ENCODE measurements at places on chromosomes 4 and X.

GRCh38 chr4:15444879-15445547 lies 17.2 kb downstream of the C1QTNF7 start:
- DNase-seq: no peak

DNA sequence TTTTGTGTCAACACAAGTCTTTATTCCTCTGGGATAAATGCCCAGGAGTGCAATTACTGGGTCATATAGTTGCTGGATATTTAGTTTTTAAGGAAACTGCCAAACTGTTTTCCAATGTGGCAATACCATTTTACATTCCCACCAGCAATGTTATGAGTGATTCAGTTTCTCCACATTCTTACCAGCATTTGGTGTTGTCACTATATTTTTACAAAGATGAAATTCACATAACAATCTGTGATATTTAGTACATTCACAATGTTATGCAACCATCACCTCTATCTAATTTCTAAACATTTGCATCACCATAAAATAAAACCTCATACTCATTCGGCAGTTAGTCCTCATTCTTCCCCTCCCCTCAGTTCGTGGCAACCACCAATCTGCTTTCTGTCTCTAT lies 75.0 kb downstream of the MAMLD1 start:
- no peak for DNase-seq

DNA sequence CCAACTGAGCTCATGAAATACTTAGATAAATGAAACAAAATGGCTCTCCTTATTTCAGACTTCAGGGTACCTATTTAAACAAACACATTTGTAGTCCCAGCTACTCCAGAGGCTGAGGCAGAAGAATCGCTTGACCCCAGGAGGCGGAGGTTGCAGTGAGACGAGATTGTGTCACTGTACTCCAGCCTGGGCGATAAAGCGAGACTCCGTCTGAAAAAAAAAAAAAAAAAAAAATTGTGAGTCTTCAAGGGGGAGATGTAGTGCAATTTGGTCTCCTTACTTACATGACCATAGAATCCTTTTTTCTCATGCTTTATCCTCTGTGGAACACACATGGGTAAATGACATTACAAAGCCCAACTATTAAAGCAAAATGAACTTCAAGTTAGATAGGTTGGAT lies 2.3 kb upstream of the ADAMTS3 start:
- no peak for DNase-seq

DNA sequence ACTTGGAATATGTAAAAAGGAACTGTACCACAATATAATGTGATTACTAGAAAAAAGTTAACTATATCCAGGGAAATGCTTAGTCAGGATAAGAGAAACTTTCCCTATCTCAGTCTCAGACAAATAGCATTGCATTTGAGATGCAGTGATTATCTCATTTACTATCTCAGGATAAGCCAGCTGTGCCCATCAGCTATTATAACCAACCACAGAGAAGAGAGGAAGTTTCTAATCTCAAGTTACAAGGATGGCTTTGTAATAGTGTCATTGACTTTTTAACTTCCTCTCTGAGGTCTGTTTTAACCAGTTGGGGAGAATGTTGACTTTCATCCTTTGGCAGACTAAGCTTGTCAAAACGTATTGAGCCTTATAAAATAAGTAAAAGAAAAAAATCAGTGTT lies 56.5 kb downstream of the SNX25 start:
- no peak for DNase-seq

GRCh38 chrX:128992107-128992971 lies 531.0 kb downstream of the SMARCA1 start:
- peak; percentile 28 for DNase-seq

- no peak for DNase-seq
Measured at GRCh38 chr4:73895201-73896175, 26.3 kb downstream of the CXCL1 start.

- no peak for DNase-seq
Measured at GRCh38 chrX:109535578-109535977, 1.1 kb upstream of the NXT2 start.

- no peak for DNase-seq
Measured at GRCh38 chr4:9812501-9813340, 31.3 kb downstream of the DRD5 start.

DNA sequence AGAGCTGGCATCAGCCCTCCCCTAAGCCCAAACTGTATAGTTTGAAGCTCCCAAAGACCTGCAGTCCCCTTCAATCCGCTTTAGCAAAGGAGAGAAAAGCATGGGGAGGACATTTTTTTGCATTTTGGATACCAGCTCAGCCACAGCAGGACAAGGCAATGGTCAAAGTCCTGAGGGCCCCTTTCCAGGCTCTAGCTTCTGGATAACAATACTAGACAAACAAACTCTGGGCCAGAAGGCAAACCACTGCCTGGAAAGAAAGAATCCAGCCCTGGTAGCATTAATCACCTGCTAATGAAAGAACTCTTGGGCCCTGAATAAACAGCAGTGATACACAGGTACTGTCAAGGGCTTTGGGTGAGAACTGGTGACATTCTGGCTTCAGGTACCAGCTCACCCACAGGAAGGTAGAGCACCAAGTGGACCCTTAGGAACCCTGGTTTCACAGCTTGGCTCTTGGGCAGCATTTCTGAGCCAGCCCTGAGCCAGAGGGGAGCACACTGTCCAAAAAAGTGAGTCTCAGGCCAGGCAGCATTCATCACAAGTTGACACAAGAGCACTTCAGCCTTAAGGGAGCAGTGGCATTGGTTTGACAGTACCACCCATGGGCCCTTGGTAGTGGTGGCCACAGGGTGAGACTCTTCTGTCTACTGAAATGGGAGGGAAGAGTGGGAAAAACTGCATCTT lies 62.5 kb downstream of the SPIN3 start:
- no peak for DNase-seq

GRCh38 chrX:47264483-47265173 lies 31.8 kb downstream of the USP11 start:
- no peak for DNase-seq

DNA sequence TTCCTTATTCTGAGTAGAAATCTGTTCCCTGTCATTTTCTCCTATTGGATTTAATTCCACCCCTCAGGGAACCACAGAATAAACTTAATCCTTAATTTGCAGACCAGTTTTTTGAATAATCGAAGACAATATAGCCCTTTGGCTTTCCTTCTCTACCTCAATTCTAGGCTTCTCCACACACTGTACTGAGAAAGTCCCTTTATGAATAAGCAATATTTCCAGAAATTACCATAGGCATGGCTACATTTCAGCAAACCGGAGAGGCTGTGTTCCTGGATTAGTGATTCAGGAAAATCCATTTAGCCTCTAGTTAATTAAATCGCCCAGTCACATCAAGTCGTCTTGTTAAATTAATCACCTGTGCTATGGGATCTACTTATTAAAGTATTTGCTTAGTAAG lies 125.1 kb downstream of the ANAPC4 start:
- DNase-seq: no peak

DNA sequence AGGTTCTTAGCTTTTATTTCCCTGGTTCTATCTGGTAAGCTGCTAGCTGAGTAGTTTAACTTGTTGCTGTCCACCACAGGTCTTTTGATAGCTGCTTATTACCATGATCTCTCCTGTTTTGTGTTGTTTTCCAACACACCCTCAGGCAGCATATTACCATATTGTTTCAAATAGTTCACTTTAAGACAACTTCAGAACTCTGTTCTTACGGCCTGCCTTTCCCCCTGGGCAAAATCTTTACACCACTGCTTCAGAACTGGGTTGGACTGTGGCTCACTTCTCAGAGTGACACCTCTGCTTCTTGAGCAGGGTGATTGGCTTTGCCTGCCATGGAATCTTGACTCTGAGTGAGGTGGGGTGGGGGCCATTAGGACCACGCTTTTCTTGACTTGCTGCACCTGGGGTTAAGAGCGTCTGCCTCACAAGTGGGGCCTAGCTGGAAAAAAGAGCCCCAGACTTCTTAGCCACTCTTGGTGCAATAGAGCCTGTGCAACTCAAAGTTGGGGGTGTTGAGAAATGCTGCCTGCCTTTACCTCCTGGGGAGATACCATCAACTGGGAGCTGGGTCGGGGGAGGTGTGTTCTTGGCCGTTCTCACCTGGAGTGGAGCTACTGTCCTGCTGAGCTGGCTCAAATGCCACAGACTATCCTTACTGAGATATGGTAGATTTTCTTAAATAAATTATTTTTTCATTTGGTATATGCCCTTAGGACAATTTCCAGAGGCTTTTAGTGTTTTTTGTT lies 23.4 kb downstream of the USP9X start:
- peak; percentile 34 for DNase-seq

GRCh38 chrX:10633722-10634121 lies 13.3 kb upstream of the MID1 start:
- peak; percentile 86 for DNase-seq

DNA sequence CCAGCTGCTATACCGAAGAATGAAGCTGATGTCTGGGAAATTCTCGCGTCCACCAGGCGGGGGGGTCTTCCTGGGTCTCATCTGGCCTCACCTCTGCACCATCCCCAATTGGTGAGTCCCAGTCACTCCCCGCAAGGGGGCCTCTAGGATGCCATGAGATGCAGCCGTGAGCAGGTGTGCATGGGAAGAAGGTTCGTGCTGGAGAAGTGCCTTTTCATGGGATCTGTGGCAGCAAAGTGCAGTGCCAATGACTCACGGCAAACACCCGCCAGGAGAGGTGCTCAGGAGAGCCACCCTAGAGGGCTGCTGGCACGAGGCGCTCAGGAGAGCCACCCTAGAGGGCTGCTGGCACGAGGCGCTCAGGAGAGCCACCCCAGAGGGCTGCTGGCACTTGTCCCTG lies 55.1 kb downstream of the CPZ start:
- DNase-seq: no peak

DNA sequence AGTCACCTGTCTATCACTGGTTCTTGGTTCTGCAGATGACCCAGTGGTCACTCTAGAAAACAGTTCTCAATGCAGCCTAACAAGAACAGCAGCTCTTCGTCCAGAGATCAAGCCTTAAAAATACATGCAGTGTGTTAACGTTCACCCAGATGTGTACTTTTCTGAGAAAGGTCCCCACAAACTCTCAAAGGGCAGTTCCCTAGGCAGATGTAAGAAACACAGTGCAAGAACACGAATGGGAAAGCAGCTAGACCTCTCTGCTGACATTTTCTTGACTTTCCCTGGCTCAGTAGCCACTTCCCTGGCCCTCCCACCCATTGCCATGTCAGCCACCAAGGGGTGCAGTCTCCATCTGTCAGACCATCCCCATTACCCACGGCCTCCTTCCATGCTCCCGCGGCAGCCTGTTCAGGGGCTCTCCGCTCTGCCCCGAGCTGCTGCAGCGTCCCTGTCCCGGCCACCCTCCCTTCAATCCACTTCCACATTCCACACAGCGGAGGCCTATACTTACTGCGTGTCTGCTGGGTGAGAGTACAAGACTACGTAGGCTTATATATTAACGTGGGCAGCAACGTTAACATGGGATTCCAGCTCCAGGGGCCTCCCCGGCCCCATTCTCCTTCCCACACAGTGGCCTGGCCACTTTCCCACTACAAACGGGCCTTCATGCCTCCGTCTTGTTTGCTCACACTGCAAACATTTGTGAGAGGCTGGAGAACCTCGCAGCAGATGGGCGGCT lies 34.3 kb downstream of the IRF2 start:
- no peak for DNase-seq

DNA sequence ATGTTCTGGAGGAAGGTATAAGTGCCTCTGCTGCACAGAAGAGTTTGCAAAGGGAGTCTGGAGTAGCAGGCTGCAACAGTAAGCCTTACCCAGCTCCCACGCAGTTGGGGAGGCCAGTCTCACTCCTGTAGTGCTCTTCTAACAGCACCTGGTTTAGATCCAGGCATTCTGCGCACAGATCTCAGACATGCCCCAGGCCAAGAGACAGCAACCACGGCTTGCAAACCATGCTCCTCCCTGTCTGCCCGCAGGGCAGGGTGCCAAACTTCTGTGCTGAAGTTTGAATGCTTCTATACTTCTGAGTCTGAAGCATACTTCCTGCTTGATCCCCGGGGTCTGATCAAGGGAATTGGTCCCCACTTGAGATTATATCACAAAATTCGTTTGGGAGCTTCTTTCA lies 106.3 kb downstream of the LINC00632 start:
- DNase-seq: peak; percentile 27

DNA sequence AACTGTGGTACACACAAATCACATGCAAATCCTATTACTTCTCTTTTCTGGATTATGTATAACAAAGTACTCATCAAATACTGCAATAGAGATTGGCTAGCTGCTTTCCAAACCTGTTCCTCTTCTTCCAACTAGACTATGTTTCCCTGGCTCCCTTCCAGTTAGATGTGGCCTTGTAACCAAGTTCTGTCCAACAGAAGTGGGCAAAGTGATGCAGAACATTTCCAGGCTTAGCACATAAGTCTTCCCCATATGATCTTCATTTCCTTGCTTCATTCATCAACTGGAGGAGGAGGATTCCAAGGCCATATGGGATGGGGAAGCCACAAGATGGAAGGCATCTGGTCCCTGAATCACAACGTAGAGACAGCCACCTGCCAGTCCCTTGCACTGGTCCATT lies 8.0 kb downstream of the SLC9A7 start:
- no peak for DNase-seq

DNA sequence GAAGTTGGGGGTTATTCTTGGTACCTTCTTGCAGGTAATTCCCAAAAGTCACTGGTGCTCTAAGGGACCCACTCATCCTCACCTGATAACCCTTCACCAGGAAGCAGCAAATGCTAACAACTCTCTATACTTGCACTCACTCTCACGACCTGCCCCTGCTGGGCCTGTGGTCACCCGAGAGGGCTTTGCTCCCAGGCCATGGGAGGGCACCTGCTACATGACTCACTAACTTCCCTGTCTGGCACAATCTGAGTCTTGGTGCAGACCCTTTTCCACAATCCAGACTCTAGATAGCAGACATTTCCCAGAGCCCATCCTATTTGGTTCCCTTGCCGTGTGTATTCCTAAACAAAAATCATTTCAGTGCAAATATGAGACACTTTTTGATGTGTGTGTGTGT lies 403.8 kb upstream of the FAT1 start:
- DNase-seq: no peak

DNA sequence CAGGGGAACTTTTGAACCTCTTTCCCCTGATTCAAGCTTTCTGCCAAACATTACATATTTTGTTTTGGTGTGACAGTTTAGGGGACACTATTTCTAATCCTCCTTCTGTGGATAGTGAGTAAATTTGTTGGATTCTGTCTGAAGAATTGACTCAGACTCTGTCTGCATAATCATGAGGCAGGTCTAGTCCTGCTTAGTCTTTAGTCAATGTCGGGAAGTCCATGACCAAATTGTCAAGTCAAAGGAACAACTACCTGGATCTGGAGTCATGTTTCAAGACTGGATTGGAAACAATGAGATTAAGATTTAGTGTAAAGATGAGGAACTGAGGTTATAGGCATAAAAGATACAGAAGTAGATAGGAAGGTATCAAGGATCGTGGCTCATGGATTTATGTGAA lies 100.9 kb downstream of the MAGEB17 start:
- DNase-seq: no peak

DNA sequence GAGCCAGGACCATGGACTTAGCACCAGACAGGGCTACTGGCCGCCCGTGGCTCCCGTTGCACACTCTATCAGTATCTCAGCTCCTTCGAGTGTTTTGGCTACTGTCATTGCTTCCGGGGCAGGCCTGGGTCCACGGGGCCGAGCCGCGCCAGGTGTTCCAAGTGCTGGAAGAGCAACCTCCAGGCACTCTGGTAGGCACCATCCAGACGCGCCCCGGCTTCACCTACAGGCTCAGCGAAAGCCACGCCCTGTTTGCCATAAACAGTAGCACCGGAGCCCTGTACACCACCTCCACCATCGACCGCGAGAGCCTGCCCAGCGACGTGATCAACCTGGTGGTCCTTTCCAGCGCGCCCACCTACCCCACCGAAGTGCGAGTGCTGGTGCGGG lies 1.6 kb downstream of the FAT4 start:
- DNase-seq: peak; percentile 23

- DNase-seq: no peak
Measured at GRCh38 chr4:56440983-56441382, 4.9 kb downstream of the PAICS start.
